ENCODE measurements at places on chromosomes 11 and 22.

DNA sequence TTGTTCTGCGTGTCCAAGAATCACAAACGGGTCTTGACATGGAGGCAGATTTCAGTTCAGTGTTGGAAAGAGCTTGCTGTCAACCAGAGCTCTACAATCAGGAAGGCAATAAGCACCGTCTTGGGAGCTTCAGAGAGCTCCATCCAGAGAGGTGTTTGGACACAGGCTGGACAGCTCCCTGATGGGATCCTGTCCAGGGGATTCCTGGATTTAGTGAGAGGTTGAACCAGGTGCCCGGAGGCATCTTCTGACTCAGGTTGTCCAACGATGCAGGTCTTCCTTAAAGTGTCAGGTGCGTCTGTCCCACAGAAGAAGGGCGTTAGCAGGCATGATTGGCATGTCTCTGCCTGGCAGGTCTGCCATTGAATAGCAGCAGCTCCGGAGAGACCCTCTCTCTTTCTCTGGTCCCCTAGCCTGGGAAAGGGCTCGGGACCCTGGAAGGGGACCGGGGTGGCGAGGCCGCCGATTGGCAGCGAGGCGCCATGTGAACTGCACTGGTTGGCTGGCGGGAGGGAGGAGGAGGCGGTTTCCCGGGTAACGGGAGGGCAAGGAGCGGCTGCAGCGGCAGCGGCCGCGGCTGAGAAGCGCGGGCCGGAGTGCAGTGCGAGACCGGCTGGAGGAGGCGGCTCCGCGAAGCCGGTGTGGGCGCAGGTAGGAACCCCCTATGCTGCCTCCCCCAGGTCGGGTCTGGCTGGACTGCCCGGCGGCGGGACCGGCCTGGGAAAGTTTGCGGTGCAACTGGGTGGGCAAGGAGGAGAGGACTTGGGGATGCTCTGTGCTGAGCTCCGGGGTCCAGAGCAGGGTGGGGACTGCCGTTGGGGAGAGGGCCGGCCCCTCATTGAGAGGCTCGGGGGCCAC is 104.1 kb upstream of the E2F8 start:
- DNase-seq, result no peak

DNA sequence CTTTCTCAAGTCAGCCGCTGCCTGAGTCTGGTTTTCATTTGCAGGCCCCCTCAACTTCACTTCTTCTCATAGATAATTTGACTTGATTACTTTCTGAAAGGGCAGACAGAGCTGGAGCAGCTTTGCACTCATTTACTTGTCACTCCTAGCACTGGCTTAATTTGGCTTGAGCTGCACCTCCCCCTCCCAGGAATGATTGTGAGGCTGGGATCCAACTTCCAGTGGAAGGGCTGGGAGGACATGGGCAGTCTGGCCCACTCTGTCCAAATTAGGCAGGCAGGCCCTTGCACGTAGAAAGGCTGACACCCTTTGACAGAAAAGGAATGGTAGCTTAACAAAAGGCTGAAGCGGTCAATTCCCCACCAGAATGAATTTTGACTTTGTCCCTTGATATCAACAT is 453.9 kb downstream of the ETS1 start:
- DNase-seq, result no peak

GRCh38 chr11:61921446-61921845 is 4.1 kb upstream of the RAB3IL1 start:
- no peak for DNase-seq

DNA sequence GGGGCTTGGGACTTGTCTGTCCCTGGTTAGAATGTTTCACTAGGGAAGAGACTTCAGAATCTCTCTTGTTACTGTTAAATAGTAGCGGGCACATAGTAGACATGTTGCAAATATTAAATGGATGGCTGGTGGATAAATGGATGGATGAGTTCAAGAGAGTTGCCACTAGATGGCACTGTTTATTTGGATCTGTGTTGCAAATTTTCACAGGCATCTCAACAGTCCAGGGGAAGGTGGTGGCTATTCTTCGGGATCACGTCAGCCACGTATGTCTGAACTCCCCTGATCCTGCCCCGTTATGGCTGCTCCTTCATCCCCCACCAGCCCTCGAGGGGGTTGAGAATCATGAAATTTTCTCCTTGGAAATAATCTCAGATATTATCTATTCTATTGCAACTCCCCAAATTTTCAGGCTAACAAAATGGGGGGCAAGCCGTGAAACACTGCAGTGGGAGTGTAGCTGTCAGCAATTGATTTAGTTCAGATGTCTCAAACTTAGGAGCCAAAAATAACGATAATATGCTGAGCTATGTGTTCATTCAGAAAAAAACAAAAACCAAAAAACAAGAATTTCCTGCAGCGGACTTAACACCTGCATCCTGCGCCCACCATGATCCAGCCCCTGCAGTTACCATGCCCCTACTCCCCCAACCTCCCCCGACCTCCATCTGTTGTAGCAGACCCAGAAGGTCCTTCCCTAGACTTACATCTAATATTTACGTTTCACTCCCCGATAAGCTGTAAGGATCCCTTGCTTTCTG is 29.1 kb upstream of the BIRC3 start:
- DNase-seq, result no peak

- no peak for DNase-seq
These were observed 1.2 kb downstream of the CYTH4 start for GRCh38 chr22:37283393-37283937.

- DNase-seq, result no peak
These were observed 4.6 kb upstream of the DIXDC1 start for GRCh38 chr11:111932611-111932950.

- no peak for DNase-seq
These were observed 540 bp downstream of the MS4A14 start for GRCh38 chr11:60396799-60397198.

GRCh38 chr11:27857588-27857987 is 157.3 kb upstream of the BDNF start:
- DNase-seq, result no peak

GRCh38 chr11:14029971-14030920 is 67.7 kb downstream of the SPON1 start:
- no peak for DNase-seq

- DNase-seq, result no peak
These were observed 123.8 kb downstream of the DDX10 start for GRCh38 chr11:108788565-108789199.

- DNase-seq, result no peak
These were observed 2.9 kb upstream of the HORMAD2 start for GRCh38 chr22:30077279-30077880.

- no peak for DNase-seq
These were observed 163.1 kb downstream of the MAML2 start for GRCh38 chr11:96179905-96180304.

GRCh38 chr11:17163291-17163690 is 44.5 kb downstream of the PIK3C2A start:
- DNase-seq, result no peak

GRCh38 chr11:90326647-90327046 is 103.8 kb upstream of the CHORDC1 start:
- no peak for DNase-seq

DNA sequence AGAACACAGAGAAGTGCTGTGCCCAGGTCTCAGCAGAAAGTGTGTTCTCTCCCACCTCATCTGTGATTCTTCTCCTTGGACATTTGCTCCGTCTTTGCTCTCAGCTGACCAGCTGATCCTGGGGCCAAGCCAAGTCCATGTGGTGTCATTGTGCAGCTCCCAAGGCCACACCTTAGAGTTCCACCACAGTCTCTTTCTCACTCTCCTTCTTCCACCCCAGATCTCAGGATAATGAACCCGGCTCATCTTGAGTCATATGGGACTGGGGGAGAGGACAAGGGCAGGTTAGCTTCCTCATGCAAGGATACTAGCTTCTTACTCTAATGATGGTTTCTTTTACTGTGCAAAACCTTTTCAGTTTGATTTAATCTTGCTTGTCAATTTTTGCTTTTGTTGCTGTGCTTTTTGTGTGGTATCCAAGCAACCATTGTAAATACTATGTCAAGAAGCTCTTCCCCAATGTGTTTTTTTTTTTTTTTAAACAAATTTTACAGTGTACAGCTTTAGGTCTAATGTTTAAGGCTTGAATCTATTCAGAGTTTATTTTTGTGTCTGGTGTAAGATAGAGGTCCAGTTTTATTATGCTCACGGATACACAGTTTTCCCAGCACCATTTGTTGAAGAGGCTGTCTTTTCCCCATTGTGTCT is 75.0 kb upstream of the OR4B1 start:
- DNase-seq, result no peak

DNA sequence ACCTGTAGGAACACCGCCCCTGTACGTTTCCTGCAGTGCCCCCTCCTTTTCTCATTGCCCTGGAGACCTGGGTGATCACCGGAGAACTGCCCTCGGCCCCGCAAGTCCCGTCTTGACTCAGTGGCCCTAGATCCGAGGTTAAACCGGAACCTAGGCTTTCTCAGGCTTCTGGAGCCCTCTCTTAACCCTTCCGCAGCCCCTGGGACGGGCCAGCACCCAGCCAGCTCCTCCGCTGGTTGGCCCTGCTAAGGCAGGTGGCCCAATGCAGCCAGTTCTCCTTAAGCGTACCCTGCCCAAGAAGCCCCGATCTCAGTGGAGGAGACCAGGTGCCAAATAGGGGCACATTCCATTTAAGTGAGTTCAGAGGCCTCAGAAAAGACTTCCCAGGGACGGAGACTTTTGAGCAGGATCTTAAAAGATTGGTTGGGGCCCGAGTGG is 776 bp downstream of the NLRX1 start:
- DNase-seq, result no peak

- no peak for DNase-seq
These were observed 105.1 kb downstream of the HIPK3 start for GRCh38 chr11:33362051-33362910.

Measured in T1000 (cell line).